ENCODE measurements at places on chromosomes 16 and 17.

DNA sequence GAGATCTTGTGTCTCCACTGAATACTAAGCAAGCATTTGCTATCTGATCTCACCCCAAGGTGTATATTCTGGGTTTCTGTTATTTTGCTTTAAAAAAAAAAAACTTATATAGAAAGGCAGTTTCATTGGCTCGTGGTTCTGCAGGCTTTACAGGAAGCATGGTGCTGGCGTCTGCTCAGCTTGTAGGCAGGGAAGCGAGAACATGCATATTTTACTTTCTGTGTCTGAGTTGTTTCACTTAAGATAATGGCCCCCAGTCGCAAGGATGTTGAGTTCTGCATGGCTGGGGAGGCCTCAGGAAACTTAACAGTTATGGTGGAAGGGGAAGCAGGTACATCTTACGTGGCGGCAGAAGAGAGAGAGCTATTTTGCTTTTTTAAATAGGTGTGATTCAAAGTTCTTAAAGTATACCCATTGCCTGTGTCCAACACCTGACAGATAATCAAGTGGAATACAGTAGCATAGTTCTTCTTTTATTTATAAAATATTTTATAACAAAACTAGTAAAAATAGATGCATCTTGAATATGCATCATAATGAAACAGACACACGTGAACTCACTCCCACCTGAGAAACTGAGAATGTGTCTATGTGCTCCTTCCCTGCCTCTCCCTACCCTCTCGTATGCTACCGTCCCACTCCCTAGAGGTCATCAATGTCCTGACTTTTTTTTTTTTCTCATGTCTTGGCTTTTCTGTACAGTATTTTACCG lies 15.4 kb upstream of the ARHGAP17 start:
- DNase-seq, result no peak

DNA sequence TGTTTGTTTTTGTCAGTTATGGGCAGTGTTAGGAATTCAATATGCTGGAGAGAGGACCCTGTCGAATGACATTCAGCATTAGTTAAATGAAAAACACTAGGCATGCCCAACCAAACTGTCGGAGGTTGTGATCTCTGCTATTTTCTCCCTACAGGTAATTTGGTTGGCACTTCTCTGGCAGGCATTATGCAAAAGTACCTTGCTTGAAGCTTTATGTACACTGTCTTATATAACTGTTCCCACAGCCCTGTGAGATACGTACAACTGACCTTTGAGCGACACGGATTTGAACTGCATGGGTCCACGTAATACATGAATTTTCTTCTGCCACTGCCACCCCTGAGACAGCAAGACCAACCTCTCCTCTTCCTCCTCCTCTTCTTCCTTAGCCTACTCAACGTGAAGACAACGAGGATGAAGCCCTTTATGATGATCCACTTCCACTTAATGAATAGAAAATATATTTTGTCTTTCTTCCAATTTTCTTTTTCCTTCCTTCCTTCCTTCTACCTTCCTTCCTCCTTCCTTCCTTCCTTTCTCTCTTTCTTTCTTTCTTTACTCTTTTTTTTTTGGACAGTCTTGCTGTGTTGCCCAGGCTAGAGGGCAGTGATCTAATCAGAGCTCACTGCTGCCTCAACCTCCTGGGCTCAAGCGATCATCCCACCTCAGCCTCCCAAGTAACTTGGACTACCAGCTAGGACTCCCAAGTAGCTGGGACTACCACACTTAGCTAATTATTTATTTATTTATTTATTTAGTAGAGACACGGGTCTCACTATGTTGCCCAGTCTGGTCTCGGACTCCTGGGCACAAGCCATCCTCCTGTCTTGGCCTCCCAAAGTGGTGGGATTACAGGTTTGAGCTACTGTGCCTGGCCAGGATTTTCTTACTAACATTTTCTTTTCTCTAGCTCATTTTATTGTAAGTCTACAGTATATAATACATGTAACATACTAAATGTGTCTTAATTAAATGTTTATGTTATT lies 77.3 kb downstream of the WIPI1 start:
- no peak for DNase-seq

DNA sequence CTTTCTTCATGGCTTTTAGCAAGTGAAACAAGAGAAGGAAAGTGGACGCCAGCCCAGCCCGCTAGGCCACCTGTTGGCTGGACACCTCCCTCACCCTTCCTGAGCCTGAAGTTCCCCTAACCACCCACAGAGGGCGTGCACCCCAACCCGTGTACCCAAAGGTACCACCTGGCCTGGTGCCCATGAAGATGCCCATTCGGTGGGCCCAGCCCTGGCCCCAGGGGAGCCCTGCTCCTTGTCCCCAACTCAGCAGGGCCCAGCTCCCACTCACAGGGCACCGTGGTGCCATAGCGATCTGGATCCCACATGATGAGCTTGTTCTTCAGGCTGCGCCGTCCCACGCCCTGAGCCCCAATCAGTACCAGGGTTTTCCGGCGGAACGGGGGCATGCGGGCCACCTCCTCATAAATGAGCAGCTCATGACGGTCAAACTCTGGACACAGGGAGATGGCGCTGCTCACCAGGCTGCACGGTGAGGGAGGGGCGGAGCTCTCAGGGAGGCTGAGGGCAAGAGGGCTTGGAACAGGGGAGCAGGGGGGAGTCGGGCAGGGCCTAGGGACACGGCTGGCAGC lies 26.8 kb downstream of the MPP2 start:
- peak; percentile 43 for DNase-seq

- no peak for DNase-seq
Observed at GRCh38 chr17:75313941-75314551, 24.8 kb upstream of the SLC25A19 start.

DNA sequence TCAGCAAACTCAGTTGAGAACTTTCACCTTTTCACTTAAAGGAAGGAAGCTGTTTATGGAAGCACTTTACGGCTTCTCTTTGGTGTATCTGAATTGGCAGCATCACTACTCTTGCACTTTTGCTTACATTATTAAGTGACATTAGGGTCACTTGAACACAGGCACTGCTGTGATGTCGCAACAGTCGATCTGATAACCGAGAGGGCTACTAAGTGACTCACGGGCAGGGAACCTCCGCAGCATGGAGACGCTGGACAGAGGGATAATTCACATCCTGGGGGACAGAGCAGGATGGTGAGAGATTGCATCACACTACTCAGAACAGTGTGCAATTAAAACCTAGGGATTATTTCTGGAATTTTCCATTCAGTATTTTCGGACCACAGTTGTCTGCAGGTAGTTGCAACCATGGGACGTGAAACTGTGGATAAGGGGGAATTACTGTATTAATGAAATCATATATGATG lies 56.5 kb downstream of the DNAH2 start:
- no peak for DNase-seq

GRCh38 chr16:85690469-85691064 lies 1.8 kb upstream of the GINS2 start:
- DNase-seq, result no peak

GRCh38 chr17:44071772-44072171 lies 1.2 kb downstream of the G6PC3 start:
- DNase-seq, result no peak

DNA sequence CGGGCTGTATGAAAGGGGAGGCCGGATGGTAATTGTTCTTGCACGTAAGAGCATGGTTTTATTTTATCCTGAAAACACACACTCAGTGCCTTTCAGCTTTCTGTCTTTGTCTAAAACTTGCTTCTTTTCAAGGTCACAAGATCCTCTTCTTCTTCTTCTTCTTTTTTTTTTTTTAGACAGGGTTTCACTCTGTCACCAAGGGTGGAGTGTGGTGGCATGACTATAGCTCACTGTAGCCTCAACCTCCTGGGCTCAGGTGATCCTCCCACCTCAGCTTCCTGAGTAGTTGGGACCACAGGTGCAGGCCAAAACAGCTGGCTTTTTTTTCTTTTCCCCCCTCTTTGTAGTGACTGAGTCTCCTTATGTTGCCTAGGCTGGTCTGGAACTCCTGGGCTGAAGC lies 15.9 kb upstream of the ZNF629 start:
- no peak for DNase-seq

DNA sequence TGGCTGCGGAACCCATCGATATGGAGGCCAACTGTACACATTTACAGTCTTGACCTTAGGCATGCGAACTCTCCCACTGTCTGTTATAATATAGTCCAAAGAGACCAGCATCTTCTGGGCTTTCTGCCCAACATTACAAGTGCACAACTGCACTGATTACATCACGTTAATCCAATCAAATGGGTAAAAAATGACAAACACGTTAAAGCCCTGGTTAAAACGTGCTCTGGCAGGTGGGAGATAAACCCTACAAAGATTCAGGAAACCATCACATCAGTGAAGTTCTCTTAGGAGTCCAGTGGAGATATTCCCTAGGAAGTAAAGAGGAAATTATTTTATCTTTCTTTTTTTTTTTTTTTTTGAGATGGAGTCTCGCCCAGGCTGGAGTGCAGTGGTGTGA lies 23.7 kb upstream of the XYLT2 start:
- DNase-seq, result no peak

DNA sequence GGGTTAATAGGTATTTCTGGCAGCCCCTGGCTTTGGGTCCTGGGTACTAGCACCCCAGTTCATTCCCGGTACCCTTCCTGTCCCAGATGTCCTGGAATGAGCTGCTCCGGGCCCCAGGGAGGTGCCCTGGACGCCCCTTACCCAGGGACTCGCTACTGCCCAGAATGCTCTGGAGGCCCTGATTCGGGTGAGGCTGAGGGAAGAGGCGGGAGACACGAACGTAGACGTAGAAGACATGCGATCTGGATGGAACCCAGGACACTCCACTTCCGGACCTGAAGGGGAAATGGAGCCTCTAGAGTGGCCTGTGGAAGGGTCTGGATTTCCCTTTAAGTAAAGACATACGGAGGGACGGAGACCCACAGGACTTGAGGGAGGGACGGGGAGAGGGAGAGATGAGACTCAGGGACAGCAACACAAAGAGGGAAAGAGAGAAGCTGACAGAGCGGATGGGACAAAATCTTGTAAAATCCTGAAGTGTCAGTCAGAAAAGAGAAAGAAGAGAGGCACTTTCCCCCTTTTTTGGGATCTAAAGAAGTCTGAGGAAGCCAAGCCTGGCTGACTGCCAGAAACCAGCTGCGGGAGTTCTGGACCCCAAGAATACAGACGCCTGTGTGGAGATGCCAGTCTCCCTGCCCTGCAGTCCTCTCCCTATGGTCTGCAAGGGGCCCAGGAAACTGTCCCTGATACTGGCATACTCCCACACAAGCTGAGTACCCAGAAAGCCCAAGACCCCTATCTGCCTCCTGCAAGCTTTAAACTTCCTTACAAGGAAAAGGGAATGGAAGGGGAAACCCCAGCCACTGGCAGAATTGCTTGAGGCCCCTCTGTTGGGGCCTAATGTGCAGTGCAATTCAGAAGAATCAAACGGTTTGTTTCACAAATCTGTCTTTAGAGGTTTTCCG lies 1.0 kb upstream of the HOXB13 start:
- DNase-seq, result no peak

GRCh38 chr16:29315916-29316517 lies 90.5 kb downstream of the NPIPB11 start:
- DNase-seq, result no peak

GRCh38 chr16:6864244-6864643 lies 468.4 kb upstream of the RBFOX1 start:
- DNase-seq, result no peak
